ENCODE measurements at places on chromosomes 12 and 14. TPM values are rescaled to one million over a fixed set of nuclear protein-coding genes. Genes with fewer than 3 reads are reported as not detected.

Gene CPNE6
- 3.6 TPM for total RNA-seq

DNA sequence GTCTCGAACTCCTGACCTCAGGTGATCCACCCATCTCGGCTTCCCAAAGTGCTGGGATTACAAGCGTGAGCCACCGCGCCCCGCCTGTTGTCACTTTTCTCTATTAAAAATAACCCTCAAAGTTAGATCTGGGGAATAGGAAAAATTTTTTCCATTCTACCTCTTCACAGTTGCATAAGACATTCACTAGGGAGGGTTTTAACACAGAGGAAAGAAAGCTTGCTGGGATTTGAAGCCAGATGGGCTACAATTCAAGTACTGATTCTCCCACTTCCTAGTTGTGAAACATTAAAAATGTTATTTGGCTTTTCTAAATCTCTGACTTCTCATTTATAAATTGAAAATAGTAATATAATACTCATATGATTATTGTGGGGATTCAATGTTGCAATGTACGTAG is 23.3 kb upstream of the SLC15A5 start:
- no peak for DNase-seq

DNA sequence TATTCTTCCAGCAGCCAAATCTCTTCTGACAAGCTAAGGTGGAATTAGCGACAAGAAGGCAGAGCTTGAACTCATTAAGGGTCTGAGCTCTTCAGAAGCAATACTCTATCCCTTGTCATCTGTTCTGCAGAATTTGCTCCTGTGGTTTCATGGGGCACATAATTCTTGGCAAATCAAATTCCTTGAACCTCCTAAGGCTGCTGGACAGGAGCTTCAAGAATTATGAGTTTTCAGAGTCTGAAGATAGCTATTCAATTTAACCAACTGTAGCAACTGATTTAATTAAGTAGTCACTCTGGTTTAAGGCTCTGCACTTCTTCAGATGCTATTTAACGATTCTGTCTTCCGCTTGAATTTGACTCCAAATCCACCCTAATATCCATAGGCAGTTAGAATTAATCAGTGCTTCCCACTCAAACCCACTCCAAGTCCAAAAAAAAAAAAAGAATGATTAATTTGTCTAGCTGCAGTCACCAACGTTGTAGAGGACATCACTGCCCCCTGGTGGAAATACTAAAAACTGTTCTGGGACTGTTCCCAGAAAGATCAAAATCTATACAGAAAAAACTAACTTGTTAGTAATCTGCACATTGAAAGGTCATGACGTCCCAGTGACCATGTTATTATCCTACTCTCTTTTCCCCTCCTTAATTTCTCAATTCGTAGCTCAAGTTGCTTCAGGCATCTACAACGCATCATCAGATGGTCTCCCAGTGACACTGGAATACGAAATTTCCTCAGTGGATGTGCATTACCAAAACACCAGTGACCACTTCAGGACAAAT is 169.9 kb downstream of the KIF21A start:
- peak; percentile 51 for DNase-seq

Gene MMP17
- total RNA-seq, result 4.0 TPM

DNA sequence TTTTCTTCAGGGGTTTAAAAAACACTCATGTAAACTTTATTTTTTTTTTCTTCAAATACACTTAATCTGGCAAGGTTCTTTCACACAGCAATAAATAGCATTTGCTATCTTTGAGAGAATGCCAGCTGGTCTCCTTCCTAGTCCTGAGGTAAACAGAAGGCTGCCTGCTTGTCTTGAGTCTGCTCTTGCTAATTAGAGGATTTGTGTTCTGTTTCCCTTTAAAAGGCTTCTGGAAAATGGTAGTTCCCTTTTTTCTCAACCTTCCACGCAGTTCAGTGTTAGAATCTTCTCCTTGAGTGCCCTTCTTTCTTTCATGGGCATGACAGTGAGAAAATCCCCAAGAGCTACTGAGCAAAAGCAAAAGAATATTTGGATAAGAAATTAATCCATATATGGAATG is 92.3 kb upstream of the DCN start:
- no peak for DNase-seq

Gene KRT74
- total RNA-seq, result not detected

DNA sequence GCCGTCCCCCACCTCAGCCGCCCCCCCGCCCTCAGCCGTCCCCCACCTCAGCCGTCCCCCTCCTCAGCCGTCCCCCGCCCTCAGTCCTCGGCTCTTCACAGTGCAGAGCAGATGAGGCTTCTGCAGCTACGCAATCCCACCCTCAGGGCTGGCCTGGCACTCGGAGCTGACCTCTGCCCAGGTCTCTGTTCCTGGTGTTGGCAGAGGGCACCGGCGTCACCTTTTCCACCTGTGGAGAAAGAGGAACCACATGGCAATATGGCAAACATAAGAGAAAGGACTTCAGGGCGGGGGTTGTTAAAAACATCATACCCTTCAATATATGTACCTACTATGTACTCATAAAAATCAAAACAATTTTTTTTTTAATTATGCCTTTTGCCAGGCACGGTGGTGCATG is 45.8 kb downstream of the MLXIP start:
- DNase-seq, result no peak
